ENCODE measurements at places on chromosomes 7 and 10.

- peak overlapping the region; percentile 98 for H3K27ac ChIP-seq
- no peaks in the 10 kb centered on the region for H3K27me3 ChIP-seq
- H3K36me3 ChIP-seq: peaks cover 21% of the 10 kb centered on the region
- H3K4me3 ChIP-seq: peak overlapping the region; percentile 99
- no peak for DNase-seq
- H3K4me1 ChIP-seq: peaks cover 17% of the 10 kb centered on the region
These were observed 1.1 kb upstream of the TFAM start for GRCh38 chr10:58384095-58384494.

GRCh38 chr7:151837285-151838042 lies 39.5 kb downstream of the PRKAG2 start:
- H3K27ac ChIP-seq: no peak overlapping the region
- no peaks in the 10 kb centered on the region for H3K27me3 ChIP-seq
- no peak overlapping the region for H3K4me3 ChIP-seq
- H3K36me3 ChIP-seq: no peaks in the 10 kb centered on the region

DNA sequence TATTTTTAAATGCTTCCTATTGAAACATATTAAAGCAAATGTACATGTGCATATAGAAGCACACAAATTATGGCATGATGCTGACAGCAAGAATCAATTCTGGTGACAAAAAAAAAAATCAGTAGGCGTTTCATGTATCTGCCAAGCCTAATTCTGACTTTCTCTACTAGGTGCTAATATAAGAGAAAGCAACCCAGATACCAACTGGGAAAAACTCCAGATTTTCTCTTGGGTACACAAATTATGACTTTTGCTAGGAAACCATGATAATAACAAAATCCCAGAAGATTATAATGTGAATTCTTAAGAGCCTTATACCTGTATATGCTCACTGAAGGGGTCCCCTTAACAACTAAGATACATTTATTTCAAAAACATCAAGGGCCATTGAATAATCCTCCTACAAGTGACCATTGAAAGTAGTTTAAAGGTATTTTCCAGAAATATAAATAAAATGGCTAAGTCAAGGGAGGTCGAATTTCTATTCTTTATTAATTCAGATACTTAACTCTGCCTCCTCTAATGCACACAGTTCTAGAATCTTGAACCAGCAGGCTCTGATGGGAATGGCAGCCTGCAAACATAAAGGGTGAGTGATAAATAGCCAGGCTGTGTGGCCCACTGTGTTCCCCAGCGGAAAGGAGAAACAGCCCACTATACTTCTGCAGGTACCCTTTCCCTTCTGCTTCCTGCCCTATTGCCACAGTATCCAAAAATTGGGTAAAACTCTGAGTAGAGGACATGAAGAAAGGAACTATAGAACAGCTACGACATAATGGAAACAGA lies 84.5 kb downstream of the DGKB start:
- no peaks in the 10 kb centered on the region for H3K27me3 ChIP-seq
- DNase-seq: no peak
- H3K27ac ChIP-seq: no peak overlapping the region
- H3K4me1 ChIP-seq: no peaks in the 10 kb centered on the region

- no peak for DNase-seq
- no peaks in the 10 kb centered on the region for H3K27me3 ChIP-seq
- peaks cover 6% of the 10 kb centered on the region for H3K36me3 ChIP-seq
These were observed 6.5 kb downstream of the GDI2 start for GRCh38 chr10:5806745-5807144.

- peaks cover 2% of the 10 kb centered on the region for H3K27me3 ChIP-seq
- H3K4me3 ChIP-seq: no peak overlapping the region
- no peaks in the 10 kb centered on the region for H3K36me3 ChIP-seq
- DNase-seq: no peak
- no peaks in the 10 kb centered on the region for H3K4me1 ChIP-seq
These were observed 264.6 kb downstream of the SNX10 start for GRCh38 chr7:26556061-26556881.

- no peak for DNase-seq
- no peaks in the 10 kb centered on the region for H3K36me3 ChIP-seq
- no peak overlapping the region for H3K4me3 ChIP-seq
- no peaks in the 10 kb centered on the region for H3K27me3 ChIP-seq
These were observed 732.6 kb downstream of the CCSER2 start for GRCh38 chr10:85060944-85061343.

DNA sequence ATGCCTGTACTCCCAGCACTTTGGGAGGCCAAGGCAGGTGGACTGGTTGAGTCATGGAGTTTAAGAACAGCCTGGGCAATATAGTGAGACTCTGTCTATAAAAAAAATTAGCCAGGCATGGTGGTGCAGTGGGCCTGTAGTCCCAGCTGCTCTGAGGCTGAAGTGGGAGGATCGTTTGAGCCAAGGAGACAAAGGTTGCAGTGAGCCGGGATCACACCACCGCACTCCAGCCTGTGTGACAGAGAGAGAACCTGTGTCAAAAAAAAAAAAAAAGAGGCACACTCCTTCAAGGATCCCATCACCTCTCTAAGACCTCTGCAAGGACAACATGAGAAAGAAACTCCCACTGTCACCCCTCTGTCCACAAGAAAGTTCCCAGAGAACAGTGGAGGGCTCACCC lies 4.4 kb downstream of the NAT16 start:
- DNase-seq: no peak
- peaks cover 22% of the 10 kb centered on the region for H3K4me1 ChIP-seq
- H3K27ac ChIP-seq: no peak overlapping the region
- H3K27me3 ChIP-seq: peaks cover 13% of the 10 kb centered on the region
- H3K4me3 ChIP-seq: no peak overlapping the region
- H3K36me3 ChIP-seq: no peaks in the 10 kb centered on the region

- DNase-seq: no peak
- no peak overlapping the region for H3K27ac ChIP-seq
- H3K36me3 ChIP-seq: no peaks in the 10 kb centered on the region
These were observed 3.2 kb upstream of the OGDH start for GRCh38 chr7:44603193-44603592.

DNA sequence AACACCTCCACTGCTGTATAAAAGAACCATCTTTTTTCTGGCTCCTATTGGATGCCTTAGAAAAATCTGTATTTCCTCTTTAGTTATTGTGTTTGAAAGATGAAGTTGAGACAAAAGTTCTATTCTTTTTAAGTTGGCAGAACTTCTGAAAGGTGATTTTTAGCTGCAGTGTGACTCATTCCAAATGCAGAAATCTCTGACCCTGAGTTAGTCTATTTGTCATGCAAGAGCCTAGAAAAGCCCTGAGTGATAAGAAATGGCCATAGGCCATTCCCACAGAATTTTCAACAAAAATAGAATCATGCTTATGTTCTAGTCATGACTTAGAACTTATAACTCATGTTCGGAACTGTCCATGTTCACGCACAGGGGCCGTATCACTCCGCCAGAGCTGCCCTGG lies 89.1 kb downstream of the EGFR start:
- no peaks in the 10 kb centered on the region for H3K27me3 ChIP-seq
- H3K4me1 ChIP-seq: peaks cover 75% of the 10 kb centered on the region
- DNase-seq: no peak
- H3K27ac ChIP-seq: peak overlapping the region; percentile 62
- no peaks in the 10 kb centered on the region for H3K36me3 ChIP-seq
- no peak overlapping the region for H3K4me3 ChIP-seq

DNA sequence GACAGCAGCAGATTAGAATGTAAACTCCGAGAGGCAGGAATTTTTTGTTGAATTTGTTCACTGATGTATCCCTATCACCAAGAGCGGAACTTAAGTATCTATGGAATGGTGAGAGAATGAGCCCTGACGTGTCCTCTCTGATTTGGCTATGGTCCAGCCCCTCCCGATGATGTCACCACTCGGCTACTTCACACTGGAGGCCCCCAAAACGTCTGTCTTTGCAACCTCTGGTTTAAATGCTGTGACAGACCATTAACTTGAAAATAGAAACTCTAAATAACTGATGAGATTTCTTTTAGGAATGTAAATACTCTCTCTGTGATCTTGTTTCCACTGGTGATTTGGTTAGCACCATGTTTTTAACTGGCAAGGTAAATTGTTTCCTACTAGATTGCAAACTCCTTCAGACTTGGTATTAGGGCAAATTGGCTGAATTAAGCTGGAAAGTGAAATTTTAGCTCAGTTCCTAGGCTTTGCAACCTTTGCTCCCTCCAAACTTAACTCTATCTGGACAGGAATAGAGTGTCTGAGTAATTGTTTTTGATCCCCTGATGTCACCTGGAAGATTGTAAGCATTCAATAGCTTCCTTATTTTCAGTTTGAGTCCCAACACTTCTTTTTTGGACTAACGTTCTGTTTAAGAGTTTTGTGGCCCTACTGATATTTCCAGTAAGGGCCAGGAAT lies 19.1 kb downstream of the SLC16A12 start:
- no peak for DNase-seq
- no peaks in the 10 kb centered on the region for H3K4me1 ChIP-seq
- H3K27ac ChIP-seq: no peak overlapping the region

- no peak overlapping the region for H3K27ac ChIP-seq
- no peak for DNase-seq
- H3K27me3 ChIP-seq: no peaks in the 10 kb centered on the region
These were observed 165.3 kb downstream of the NRG3 start for GRCh38 chr10:82040336-82040735.

DNA sequence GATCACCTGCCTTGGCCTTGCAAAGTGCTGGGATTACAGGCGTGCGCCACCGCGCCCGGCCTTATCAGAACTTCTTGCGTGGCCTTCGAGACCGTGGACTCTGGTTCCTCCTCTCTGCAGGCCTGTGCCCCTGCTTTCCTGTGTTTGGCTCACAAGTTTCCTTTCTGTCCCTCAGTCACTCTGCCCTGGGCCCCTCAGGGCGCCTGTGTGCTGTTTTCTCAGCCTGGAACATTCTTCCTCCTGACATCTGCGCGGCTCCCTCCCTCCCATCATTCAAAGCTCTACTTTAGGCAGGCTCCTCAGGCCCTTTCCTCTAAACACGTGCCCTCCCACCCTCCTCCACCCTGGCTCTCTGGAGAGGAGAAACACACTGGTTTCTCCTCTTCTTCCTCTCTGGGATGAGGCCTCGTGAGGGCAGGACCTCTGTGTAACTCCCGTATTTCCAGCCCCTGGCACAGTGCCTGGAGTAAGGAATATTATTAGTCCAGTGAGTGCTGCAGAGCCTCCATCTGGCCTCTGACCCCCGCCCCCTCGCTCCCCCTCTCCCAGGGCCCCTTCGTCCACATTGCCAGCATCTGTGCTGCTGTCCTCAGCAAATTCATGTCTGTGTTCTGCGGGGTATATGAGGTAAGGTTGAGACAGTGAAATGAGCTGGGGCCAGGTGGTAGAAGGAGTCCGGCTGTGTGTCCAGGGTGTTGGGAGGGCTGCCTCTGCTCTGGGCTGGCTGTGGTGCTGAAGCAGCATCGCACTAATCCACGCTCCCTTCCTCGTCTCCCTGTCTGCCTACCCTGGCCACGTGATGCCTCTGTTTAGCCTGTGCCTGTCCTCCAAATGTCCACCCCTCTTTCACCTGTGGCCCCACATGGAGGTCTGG lies 7.1 kb downstream of the CLCN1 start:
- no peaks in the 10 kb centered on the region for H3K4me1 ChIP-seq
- no peaks in the 10 kb centered on the region for H3K36me3 ChIP-seq
- no peak for DNase-seq
- no peak overlapping the region for H3K27ac ChIP-seq
- H3K4me3 ChIP-seq: no peak overlapping the region

GRCh38 chr7:21934808-21935207 lies 10.9 kb downstream of the CDCA7L start:
- peaks cover 11% of the 10 kb centered on the region for H3K4me1 ChIP-seq
- no peaks in the 10 kb centered on the region for H3K27me3 ChIP-seq
- H3K36me3 ChIP-seq: no peaks in the 10 kb centered on the region
- H3K4me3 ChIP-seq: no peak overlapping the region
- H3K27ac ChIP-seq: no peak overlapping the region

DNA sequence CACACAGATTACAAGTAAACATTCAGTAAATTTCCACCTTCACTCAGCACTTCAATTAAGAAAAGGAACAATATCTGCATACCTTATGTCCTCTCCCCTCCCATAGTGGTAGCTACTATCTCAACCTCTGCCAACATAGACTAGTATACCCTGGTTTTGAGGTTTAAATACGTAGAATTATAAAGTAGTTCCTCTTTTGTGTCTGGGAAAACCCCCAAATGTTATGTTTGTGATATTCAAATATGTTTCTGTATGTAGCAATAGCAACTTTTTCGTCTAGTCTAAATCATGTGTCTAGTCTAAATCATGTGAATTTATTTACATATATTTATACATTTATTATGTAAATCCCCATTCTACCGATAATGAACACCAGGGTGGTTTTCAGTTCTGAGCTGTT lies 13.2 kb upstream of the CAMK2B start:
- H3K4me1 ChIP-seq: no peaks in the 10 kb centered on the region
- no peaks in the 10 kb centered on the region for H3K36me3 ChIP-seq
- DNase-seq: no peak
- H3K27me3 ChIP-seq: peaks cover 17% of the 10 kb centered on the region
- H3K27ac ChIP-seq: no peak overlapping the region

- H3K27me3 ChIP-seq: peaks cover 5% of the 10 kb centered on the region
- no peak overlapping the region for H3K4me3 ChIP-seq
- no peaks in the 10 kb centered on the region for H3K36me3 ChIP-seq
- H3K27ac ChIP-seq: no peak overlapping the region
- no peaks in the 10 kb centered on the region for H3K4me1 ChIP-seq
These were observed 38.9 kb upstream of the LANCL2 start for GRCh38 chr7:55326081-55326835.

GRCh38 chr10:29692121-29692539 lies 57.4 kb upstream of the SVIL start:
- no peaks in the 10 kb centered on the region for H3K36me3 ChIP-seq
- peak; percentile 12 for DNase-seq
- peaks cover 54% of the 10 kb centered on the region for H3K4me1 ChIP-seq
- no peaks in the 10 kb centered on the region for H3K27me3 ChIP-seq
- peak overlapping the region; percentile 17 for H3K4me3 ChIP-seq
- peak overlapping the region; percentile 79 for H3K27ac ChIP-seq

DNA sequence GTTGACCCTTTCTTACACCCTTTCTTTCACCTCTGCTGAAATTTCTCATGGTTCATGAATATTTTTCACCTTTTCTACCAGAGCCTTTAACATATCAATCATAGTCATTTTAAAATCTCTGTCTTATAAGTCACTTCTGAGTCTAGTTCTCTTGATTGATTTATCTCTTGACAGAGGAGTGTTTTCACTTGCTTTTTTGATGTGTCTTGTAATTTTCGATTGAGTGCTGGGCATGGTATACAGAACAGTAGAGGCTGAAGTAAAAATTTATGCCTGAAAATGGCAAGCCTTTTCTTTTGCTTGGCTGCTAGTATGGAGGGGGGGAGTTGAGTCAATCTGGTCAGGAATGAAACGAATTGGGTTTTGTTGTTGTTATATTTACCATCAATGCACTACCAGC lies 41.2 kb upstream of the NPTX2 start:
- H3K27me3 ChIP-seq: peaks cover 2% of the 10 kb centered on the region
- no peaks in the 10 kb centered on the region for H3K36me3 ChIP-seq
- no peaks in the 10 kb centered on the region for H3K4me1 ChIP-seq

DNA sequence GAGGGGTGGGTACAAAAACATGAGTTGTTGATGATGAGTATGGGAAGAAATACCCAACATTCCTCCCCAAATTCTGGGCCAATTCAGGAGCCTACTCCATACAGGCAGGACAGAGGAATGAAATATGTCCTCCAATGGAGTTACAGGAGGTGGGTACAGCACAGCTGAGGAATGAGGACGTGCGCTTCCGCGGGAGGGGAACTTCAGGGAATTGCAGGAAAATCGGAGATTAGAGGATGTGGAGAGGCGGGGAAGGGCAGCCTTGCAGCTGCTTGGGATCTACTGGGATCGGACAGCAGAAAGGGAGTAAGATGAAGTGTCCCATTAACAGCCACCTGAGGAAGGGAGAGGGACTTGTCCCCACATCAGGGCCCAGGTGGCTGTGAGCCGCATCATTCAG lies 50.2 kb downstream of the PDIA4 start:
- no peak overlapping the region for H3K4me3 ChIP-seq
- no peak for DNase-seq
- no peaks in the 10 kb centered on the region for H3K27me3 ChIP-seq

All from Panc1 (cell line).